ENCODE measurements at places on chromosomes 6 and 20.

GRCh38 chr6:137020776-137021175 is 24.0 kb downstream of the IL20RA start:
- no peak overlapping the region for H3K27ac ChIP-seq
- H3K36me3 ChIP-seq, result no peaks in the 10 kb centered on the region
- no peak overlapping the region for H3K4me3 ChIP-seq
- H3K27me3 ChIP-seq, result no peaks in the 10 kb centered on the region
- no peak for DNase-seq
- no peaks in the 10 kb centered on the region for H3K4me1 ChIP-seq

GRCh38 chr6:41630069-41630468 is 8.2 kb upstream of the MDFI start:
- H3K36me3 ChIP-seq, result no peaks in the 10 kb centered on the region
- peaks cover 10% of the 10 kb centered on the region for H3K27me3 ChIP-seq
- no peak for DNase-seq
- H3K27ac ChIP-seq, result no peak overlapping the region
- no peak overlapping the region for H3K4me3 ChIP-seq

GRCh38 chr6:73308712-73309534 is 45.2 kb downstream of the DPPA5 start:
- H3K27me3 ChIP-seq, result no peaks in the 10 kb centered on the region
- DNase-seq, result peak; percentile 81
- H3K36me3 ChIP-seq, result no peaks in the 10 kb centered on the region
- peak overlapping the region; percentile 83 for H3K4me3 ChIP-seq
- no peaks in the 10 kb centered on the region for H3K4me1 ChIP-seq

DNA sequence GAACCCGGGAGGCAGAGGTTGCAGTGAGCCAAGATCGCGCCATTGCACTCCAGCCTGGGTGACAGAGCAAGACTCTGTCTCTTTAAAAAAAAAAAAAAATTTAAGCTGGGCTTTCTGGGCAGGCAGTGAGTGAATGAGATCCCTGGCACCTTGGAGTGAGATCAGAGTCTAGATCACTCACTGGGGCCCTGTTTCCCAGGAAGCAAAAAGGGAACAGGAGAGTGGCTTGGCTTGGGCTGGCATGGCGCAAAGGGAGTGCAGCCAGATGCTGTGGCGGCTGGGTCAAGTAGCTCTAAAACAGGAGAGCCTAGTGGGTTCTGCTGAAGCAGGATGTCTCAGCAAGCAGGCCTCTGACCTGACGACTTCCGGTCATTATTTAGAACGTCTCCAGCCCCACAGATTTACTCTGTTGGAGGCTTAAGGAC is 10.4 kb downstream of the PLCG1 start:
- no peak overlapping the region for H3K27ac ChIP-seq
- H3K4me3 ChIP-seq, result no peak overlapping the region
- DNase-seq, result no peak
- H3K36me3 ChIP-seq, result peaks cover 63% of the 10 kb centered on the region
- H3K4me1 ChIP-seq, result no peaks in the 10 kb centered on the region

DNA sequence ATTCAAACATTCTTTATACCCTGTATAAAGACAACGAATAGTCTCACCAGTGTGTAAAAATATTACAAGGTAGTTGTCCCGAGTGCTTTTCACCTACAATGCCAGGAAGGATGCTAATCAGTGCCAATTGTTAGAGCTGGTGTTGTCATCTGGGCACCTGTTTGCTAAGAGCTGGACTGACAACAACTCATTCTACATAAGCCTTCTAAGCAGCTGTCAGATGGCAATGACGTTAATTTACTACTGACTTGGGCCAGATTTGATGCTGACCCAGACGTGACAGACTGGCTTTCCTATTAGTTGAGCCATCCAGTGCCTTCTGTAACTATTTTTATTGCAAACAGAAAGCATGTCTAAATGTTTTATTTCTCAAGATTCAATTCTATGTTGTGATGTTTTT is 355.2 kb downstream of the ADGRB3 start:
- no peak overlapping the region for H3K27ac ChIP-seq
- DNase-seq, result no peak
- H3K4me3 ChIP-seq, result no peak overlapping the region
- H3K27me3 ChIP-seq, result no peaks in the 10 kb centered on the region
- no peaks in the 10 kb centered on the region for H3K36me3 ChIP-seq
- no peaks in the 10 kb centered on the region for H3K4me1 ChIP-seq

GRCh38 chr6:135289816-135290215 is 108.7 kb downstream of the MYB start:
- no peak for DNase-seq
- no peak overlapping the region for H3K4me3 ChIP-seq
- H3K4me1 ChIP-seq, result peaks cover 3% of the 10 kb centered on the region
- H3K36me3 ChIP-seq, result no peaks in the 10 kb centered on the region
- no peaks in the 10 kb centered on the region for H3K27me3 ChIP-seq

DNA sequence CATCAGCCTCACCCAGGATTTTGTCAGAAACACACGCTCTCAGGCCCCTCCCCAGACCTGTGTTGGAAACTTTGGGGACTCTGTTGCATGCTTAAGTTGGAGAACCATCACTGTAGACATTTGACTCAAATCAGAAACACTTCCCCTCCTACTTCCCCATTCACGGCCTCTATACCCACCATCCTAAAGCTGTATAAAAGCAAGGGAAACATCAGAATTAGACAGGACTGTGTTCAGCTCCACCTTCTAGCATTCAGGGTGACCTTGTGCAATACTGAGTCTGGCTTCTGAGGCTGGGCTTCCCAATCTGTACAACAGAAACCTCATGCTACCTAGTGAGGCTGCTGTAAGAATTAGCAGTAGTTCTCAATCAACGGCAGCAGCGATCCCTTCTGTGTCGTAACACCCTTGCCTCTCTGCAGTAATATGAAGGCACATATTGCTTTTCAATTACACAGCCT is 252.3 kb downstream of the LY86 start:
- no peak overlapping the region for H3K27ac ChIP-seq
- H3K36me3 ChIP-seq, result no peaks in the 10 kb centered on the region
- peaks cover 25% of the 10 kb centered on the region for H3K27me3 ChIP-seq
- no peak for DNase-seq

GRCh38 chr6:16277101-16277981 is 39.0 kb downstream of the GMPR start:
- H3K27ac ChIP-seq, result no peak overlapping the region
- peaks cover 4% of the 10 kb centered on the region for H3K4me1 ChIP-seq
- DNase-seq, result peak; percentile 95
- no peaks in the 10 kb centered on the region for H3K27me3 ChIP-seq
- H3K4me3 ChIP-seq, result no peak overlapping the region

GRCh38 chr6:112877134-112878100 is 530.3 kb downstream of the RFPL4B start:
- H3K36me3 ChIP-seq, result no peaks in the 10 kb centered on the region
- DNase-seq, result no peak
- no peaks in the 10 kb centered on the region for H3K27me3 ChIP-seq
- H3K4me3 ChIP-seq, result no peak overlapping the region

- no peaks in the 10 kb centered on the region for H3K36me3 ChIP-seq
- peak overlapping the region; percentile 8 for H3K27ac ChIP-seq
- DNase-seq, result no peak
- no peaks in the 10 kb centered on the region for H3K27me3 ChIP-seq
- peak overlapping the region; percentile 70 for H3K4me3 ChIP-seq
Observed at GRCh38 chr20:58523971-58524315, 8.7 kb upstream of the APCDD1L start.

- peak overlapping the region; percentile 72 for H3K27ac ChIP-seq
- DNase-seq, result peak; percentile 99
- H3K27me3 ChIP-seq, result no peaks in the 10 kb centered on the region
- H3K4me3 ChIP-seq, result peak overlapping the region; percentile 77
Observed at GRCh38 chr20:63553251-63553932, 567 bp upstream of the FNDC11 start.

GRCh38 chr6:129446272-129447197 is 263.4 kb downstream of the ARHGAP18 start:
- no peak overlapping the region for H3K4me3 ChIP-seq
- H3K4me1 ChIP-seq, result no peaks in the 10 kb centered on the region
- no peak overlapping the region for H3K27ac ChIP-seq
- no peaks in the 10 kb centered on the region for H3K36me3 ChIP-seq

DNA sequence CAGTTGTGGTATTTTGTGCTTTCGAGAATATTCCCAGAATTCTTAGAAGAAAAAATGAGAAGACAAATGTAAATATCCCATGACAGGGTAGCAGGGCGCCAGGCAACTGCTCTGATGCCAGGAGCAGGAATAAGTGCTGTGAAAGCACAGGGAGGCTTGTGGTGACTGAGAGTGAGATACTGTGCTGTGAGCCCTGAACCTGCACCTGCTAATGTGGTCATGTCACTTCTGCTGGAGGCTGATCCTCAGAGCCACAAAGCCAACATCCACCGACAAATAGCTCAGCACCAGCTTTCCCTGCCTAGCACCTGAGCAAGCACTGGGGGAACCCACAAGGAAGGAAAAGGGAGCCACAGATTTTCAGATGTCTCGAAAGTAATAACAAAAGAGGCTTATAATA is 368.6 kb upstream of the CDH4 start:
- DNase-seq, result no peak
- no peak overlapping the region for H3K27ac ChIP-seq
- no peaks in the 10 kb centered on the region for H3K36me3 ChIP-seq
- H3K27me3 ChIP-seq, result no peaks in the 10 kb centered on the region
- H3K4me3 ChIP-seq, result no peak overlapping the region

- H3K27me3 ChIP-seq, result no peaks in the 10 kb centered on the region
- H3K4me1 ChIP-seq, result no peaks in the 10 kb centered on the region
- peak overlapping the region; percentile 71 for H3K4me3 ChIP-seq
- DNase-seq, result no peak
- peaks cover 96% of the 10 kb centered on the region for H3K36me3 ChIP-seq
Observed at GRCh38 chr6:95593025-95593424, 15.7 kb downstream of the MANEA start.

GRCh38 chr20:4722993-4723392 is 1.3 kb downstream of the PRND start:
- no peaks in the 10 kb centered on the region for H3K27me3 ChIP-seq
- H3K36me3 ChIP-seq, result no peaks in the 10 kb centered on the region
- H3K4me1 ChIP-seq, result peaks cover 11% of the 10 kb centered on the region

DNA sequence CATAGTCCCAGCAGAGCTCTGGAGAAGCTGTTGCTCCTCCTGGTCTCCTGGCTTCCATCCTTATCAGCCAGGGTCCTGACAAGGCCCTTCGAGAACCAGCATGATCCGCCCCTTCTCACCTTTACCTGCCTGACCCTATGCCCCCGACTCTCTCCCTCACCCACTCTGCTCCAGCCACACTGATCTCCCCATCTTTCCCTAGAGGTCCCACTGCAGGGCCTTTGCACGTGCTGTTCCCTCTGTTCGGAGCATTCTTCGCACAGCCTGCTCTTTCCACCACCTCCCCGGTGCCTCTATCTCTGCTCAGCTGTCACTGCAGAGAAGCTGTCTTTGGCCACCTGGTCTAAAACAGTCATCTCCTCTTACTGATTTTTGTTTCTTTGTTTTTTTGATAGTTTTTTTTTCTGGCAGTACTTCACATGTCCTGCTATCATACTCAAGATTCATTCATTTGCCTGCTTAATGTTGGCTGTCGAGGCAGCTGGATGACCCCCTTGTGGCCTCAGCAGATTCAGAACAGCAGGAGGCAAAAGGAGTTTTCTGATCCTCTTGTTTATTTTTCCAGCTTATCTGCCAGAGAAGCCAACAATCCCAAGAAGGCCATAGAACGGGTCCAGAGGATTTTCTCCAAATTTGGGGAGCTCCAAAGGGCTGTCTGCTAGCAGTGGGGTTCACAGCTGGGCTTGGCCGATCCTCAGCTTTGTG is 1.6 kb upstream of the PTGIS start:
- H3K27me3 ChIP-seq, result peaks cover 8% of the 10 kb centered on the region
- peak; percentile 64 for DNase-seq
- no peaks in the 10 kb centered on the region for H3K36me3 ChIP-seq
- no peak overlapping the region for H3K4me3 ChIP-seq
